Mononuclear cell (primary cell): ENCODE measurements at places on chromosomes 5 and 9. TPM values are rescaled to one million over a fixed set of nuclear protein-coding genes. Genes with fewer than 3 reads are reported as not detected.

The PCA3 gene
- total RNA-seq, result under 0.01 TPM

The ORM2 gene
- not detected for total RNA-seq

The RNF14 gene
- total RNA-seq, result 13.0 TPM

The FAM170A gene
- not detected for total RNA-seq

The TEX48 gene
- not detected for total RNA-seq

The CCL27 gene
- 0.21 TPM for total RNA-seq

The PCDHGA2 gene
- total RNA-seq, result not detected

The CMYA5 gene
- 0.21 TPM for total RNA-seq

The GABBR2 gene
- total RNA-seq, result under 0.01 TPM

The PNPLA7 gene
- 2.3 TPM for total RNA-seq

The FKTN gene
- 4.4 TPM for total RNA-seq

The IFNB1 gene
- total RNA-seq, result 7.8 TPM

The FSTL4 gene
- 0.52 TPM for total RNA-seq

The MYOT gene
- not detected for total RNA-seq

The TRIP13 gene
- total RNA-seq, result 0.21 TPM

The FAM153A gene
- 16.5 TPM for total RNA-seq

The NEUROG1 gene
- not detected for total RNA-seq

The SLC34A3 gene
- total RNA-seq, result not detected

The MARCHF6 gene
- total RNA-seq, result 140 TPM

The OSMR gene
- total RNA-seq, result not detected

The PLAC8L1 gene
- not detected for total RNA-seq

The COL27A1 gene
- total RNA-seq, result 0.21 TPM

The DDX41 gene
- total RNA-seq, result 33.4 TPM

The WNT8A gene
- total RNA-seq, result not detected

The ANKHD1 gene
- total RNA-seq, result 227 TPM

The GBGT1 gene
- total RNA-seq, result 5.6 TPM

The SPAG8 gene
- total RNA-seq, result 0.42 TPM

The IL13 gene
- total RNA-seq, result 0.31 TPM

The TMEM252 gene
- not detected for total RNA-seq

The BTNL3 gene
- not detected for total RNA-seq

The TAF11L12 gene
- total RNA-seq, result not detected

The IL3 gene
- total RNA-seq, result not detected

The ANKRD34B gene
- total RNA-seq, result 0.10 TPM

The MCIDAS gene
- total RNA-seq, result not detected

The PCDHGA8 gene
- total RNA-seq, result 0.10 TPM

The TMEM8B gene
- total RNA-seq, result 2.0 TPM

The RNF180 gene
- total RNA-seq, result not detected

The EGR1 gene
- 36.6 TPM for total RNA-seq

The SPATA6L gene
- 1.8 TPM for total RNA-seq

The PCDHAC2 gene
- not detected for total RNA-seq

The GMCL2 gene
- total RNA-seq, result not detected

The GTF2H2C gene
- total RNA-seq, result 15.3 TPM

The CD14 gene
- 138 TPM for total RNA-seq

The KIF12 gene
- total RNA-seq, result not detected

The SLC6A7 gene
- 0.10 TPM for total RNA-seq

The RACK1 gene
- total RNA-seq, result 5,375 TPM

The MEGF10 gene
- under 0.01 TPM for total RNA-seq

The HNRNPA0 gene
- total RNA-seq, result 17.3 TPM

The KCTD16 gene
- total RNA-seq, result under 0.01 TPM
